ENCODE measurements at places on chromosomes 4 and X.

- DNase-seq = peak; percentile 8
Measured at GRCh38 chrX:132023896-132024386, 839 bp downstream of the STK26 start.

GRCh38 chrX:124497386-124497785 is 151.0 kb downstream of the SH2D1A start:
- DNase-seq = no peak

GRCh38 chrX:102627640-102628039 is 23.6 kb upstream of the GPRASP1 start:
- no peak for DNase-seq

DNA sequence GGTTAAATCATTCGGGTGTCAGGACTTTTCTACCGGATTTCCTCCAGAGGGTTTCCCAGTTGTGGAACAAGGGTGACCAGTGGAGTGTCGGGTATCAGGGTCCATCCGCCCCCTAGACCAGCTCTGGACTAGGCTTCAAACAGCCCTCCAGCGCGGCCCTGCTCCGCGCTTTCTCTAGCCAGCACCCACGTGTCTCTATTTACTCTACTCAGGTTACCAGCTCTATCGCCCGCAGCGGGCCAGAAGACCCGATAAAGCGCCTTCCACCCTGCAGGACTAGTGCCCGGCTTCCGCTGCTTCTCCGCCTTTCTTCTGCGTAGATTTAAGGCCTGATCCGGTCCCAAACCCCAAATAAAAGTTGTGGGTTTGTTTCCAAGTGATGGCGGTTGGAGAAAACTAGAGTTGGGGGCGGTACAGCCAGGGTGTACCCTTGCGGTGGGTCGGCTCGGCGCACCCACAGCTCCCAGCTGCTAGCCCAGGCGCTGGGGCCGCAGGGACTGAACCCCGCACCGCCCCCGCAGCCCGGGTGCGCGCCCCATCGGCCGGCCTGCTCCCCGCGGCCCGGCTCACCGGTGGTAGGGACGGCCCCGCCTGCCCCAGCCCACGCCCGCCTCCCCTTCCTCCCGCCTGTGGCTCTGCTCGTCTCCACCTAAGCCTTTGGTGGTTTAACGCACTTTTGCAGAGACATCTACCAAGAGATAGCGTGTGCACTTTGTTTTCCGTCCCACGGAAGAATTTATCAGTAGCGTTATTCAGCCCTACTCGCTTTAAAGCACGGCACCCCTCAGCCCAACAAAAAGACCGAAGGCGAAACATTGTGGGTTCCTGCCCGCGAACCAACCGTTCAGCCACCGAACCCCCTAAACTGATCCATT is 2.1 kb downstream of the LEF1 start:
- DNase-seq = peak; percentile 64

DNA sequence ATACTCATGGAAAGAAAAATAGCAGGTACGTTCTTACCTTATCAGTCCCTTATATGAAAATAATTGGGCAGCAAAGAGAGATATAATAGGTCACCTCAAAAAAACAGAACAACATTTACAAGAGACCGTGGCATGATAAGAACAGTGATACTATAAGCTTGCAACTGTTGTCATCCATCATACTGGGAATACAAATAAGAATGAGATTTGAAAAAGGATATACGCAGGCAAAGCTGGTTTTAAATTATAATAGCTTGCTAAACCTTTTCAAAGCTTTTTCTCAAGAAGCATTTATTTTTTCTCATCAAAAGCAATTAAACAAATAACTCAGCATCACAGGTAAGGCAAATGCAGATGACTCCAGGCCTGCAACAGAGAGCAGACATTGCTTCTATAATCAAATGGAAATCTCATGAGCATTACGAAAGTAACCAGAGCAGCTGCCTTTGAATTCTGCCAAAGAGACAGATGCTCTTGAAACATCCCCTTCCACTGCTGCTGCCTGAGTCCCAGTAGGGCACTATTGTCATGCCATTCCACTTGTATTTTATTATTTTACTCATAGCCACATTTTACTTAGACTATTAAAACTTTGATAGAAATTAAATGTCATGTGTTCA is 620.6 kb upstream of the GNPDA2 start:
- no peak for DNase-seq

DNA sequence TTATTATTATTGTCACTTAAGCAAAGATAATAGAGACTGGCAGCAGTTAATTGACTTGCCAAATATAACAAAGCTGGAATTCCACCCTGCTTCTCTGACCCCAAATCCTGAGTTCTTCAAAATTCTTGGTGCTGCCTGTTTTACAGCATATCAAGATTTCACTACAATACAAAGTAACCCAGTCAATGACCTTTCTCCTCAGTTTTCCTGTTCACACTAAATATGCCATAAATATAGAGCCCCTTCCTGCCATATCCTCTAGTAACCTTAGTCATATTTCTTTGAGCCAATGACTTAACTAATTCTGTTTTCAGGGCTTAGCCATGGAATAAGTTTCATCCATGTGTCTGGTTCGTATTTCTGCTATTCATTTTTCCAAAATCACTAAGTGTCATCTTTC is 315.3 kb upstream of the HS3ST1 start:
- no peak for DNase-seq

Measured in stimulated activated CD4-positive, alpha-beta T cell treated with anti-CD3 and anti-CD28 coated beads, Interleukin-15, amount 100 ng/mL, for 1 hour (primary cell).